ENCODE measurements at places on chromosomes 4 and X.

DNA sequence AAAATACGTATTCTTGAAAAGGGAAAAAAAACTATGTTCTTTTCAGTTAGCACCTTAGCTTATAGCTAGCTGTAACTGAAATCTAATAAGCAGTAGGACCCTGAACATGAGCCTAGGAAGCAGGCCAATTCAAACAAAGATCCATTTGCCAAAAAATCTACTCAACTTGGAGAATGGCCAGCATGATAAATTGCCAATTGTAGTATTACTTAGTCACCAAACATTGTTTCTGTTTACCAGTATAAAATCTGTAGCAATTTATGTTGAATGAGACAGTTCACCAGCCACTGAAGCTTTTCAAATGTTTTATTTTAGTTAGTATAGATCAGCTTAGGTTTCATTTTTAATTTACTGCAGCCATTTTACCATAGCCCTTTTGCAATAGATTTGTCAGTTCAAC is 323.6 kb upstream of the DIPK2B start:
- no peak for DNase-seq

- no peak for DNase-seq
Measured at GRCh38 chrX:63513825-63514568, 162.9 kb upstream of the SPIN4 start.

GRCh38 chr4:7529368-7530080 is 94.8 kb upstream of the PSAPL1 start:
- DNase-seq: no peak

GRCh38 chr4:46933686-46934085 is 24.6 kb upstream of the COX7B2 start:
- no peak for DNase-seq

DNA sequence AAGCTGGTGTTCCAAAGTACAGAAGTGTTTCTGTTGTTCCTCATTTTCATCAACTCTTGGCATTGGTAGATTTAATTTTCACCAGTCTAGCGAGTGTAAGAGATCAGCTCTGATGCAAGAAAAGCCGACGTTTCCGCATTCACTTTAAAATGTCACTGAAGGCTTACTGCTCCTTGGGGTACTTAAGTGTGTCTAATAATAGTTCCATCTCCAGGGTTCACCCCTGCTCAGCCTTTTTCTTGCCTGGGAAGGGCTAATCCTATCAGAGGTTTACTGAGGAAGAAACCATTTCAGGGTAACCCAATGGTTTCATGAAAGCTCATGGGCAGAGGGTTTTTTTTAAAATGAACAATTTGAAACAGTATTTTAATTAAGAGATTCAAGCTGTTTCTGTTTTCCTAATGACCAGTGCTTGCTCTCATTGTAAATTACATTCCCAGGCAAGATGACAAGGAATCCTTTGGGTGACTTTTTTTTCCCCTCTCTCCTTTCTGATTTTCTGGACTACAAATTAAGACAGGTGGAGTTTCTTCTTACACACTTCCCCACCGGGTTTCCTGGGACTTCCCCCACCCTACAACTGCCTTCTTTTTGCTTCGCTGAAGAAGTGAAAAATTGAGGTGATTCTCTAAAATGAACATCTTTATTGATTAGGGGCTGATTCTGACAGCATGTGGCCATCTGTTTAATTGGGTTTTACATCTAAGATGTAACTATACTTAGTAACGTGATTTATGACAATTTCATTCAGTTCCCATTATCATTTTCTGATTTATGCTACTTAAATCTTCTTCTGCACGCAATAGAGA is 78.7 kb upstream of the CBLL2 start:
- DNase-seq: no peak

GRCh38 chrX:105315248-105315647 is 94.8 kb upstream of the TEX13A start:
- DNase-seq: no peak

DNA sequence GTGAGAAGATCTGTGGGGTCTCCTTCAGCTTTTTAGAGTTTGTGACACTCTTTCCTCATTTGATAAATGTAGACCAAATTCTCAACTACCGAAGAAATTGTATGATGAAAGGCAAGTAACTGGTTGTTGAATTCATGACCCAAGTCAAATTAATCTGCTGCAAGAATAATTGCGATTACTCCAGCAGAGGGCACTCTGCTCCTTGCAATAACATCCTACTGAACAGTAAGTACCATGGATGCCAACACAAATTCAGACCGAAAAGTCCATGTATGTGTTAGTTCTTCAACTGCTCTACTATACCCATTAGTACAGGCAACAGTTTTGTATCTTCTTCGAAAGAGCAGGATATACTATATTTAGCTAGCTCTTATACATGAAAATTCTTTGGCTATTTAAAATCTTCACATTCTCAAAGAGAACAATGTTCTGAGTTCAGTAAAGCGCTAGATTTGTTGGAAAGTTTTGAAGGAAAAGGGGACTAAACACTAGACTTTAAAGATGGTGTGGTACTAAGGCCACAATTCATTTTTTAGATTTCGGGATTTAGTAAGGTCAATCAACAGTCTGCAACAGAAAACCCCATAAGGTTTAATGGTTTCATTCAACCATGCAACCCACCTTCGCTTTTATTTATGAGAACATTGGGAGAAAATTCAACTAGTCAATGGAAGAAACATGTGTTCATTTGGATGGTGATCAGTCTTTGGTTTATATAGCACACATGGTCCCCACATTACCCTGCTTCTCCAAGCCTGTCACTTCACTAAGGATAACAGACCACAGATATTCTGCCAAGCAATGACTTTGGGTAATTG is 105.4 kb upstream of the TBC1D9 start:
- peak; percentile 6 for DNase-seq

- DNase-seq: no peak
Measured at GRCh38 chr4:109989618-109990017, 76.9 kb downstream of the EGF start.

DNA sequence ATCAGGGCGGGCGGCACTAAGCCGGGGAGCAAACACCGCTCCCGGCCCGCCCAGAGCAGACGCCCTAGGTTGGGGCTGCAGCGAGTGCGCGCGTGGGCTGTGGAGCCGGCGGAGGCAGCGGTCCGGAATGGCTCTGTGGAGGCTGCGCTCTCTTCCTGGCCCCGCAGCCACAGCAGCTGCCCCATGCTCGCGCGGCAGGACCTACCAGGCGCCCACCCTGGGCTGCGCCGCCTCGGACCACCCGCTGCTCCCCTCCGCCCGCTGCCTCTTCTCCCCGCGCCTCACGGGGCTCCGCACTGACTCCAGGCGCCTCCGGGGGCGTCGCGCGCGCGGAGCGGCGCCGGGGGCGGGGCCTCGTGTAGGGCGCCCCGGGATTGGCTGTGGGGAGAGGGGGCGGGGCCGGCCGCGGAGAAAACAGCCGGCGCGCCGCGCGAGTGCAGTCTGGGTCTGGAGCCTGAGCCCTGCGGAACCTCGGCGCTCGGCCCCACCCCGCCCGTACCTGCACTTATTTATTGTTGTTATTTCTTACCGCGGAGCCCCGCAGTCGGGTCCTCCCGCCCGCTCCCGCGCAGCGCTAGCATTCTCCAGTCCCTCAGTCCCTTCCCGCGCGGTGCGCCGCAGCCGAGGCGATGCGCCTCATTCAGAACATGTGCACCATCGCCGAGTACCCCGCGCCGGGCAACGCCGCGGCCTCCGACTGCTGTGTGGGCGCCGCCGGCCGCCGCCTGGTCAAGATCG is at the start of gene RASL11B:
TSS of gene RASL11B (plus strand) at position 439 of the 738 bp plus-strand sequence. CDS start at position 630, 191 bp downstream.
- peak; percentile 86 for DNase-seq

- no peak for DNase-seq
Measured at GRCh38 chr4:85778632-85779131, 303.7 kb downstream of the ARHGAP24 start.

DNA sequence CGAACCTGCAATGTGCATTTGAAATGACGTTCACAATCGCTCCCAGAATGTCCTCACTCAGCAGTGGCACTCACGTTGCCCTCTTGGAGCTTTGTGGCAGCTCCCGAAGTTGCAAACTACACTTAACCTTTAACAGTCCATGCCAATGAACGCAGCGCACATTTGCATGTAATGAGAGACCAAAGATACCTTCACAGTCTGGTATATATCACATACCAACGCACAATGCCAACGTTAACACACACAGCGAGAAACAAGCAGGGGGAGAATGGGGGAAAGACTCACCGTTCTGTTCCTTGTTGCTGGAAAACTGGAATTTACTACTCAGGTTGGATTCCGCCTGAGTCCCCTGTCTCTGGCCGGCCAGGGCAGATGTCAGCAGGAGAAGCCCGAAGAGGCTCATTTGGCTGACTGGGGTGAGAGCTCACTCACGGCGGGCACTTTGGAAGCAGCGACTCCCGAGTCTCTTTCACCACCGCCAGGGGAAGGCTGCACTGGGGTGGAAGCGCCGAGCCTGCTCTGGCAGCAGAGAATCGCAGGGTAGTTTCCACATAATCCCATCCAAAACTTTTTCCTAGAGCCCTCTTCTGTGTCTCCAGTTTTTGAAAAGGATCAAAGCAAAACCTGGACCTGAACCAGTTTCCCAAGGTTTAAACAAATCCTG is 966 bp downstream of the PDGFC start:
- DNase-seq: no peak

- DNase-seq: no peak
Measured at GRCh38 chr4:133555671-133556070, 406.6 kb downstream of the PCDH10 start.

DNA sequence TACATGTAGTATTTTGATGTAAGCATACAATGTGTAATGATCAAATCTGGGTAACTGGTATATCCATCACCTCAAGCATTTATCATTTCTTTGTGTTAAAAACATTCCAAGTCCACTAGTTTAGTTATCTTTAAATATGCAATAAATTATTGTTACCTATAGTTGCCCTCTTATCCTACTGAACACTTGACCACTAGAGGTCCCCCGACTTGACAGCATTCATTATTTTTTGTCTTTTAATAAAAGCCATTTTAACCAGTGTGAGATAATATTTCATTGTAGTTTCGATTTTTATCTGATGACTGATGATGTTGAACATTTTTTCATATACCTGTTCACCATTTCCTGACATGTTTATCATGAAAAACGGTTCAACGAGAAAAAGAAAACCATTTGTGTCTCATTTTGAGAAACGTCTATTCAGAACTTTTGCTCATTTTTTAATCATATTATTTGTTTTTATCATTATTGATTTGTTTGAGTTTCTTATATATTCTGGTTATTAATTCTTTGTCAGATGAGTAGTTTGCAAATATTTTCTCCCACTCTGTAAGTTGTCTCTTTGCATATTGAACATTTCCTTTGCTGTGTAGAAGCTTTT is 199.0 kb upstream of the CXXC4 start:
- DNase-seq: no peak

GRCh38 chr4:68951806-68952585 is 392 bp upstream of the UGT2A3 start:
- DNase-seq: no peak

- peak; percentile 92 for DNase-seq
Measured at GRCh38 chr4:47914220-47914925, at the start of gene NFXL1. TSS of gene NFXL1 (minus strand) at chr4:47914583. CDS start at chr4:47914203, 380 bp downstream.

GRCh38 chrX:34560180-34560579 is 96.9 kb downstream of the TMEM47 start:
- DNase-seq: no peak

DNA sequence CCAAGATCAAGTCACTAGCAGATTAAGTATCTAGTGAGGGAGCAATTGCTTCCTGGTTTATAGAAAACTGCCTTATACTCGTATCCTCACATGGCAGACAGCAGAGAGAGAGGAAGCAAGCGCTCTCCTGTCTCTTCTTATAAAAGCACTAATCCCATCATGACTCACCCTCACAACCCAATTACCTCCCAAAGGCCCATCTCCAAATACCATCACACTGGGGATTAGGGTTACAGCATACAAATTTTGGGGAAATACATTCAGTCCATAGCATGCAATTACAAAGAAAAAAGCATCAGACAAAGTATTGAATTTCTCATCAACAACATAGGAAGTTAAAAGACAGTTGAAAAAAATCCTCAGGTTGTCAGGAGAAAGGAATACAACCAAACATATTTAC is 292.6 kb downstream of the IQCM start:
- DNase-seq: no peak

GRCh38 chrX:8141896-8142295 is 29.2 kb downstream of the VCX2 start:
- DNase-seq: no peak

DNA sequence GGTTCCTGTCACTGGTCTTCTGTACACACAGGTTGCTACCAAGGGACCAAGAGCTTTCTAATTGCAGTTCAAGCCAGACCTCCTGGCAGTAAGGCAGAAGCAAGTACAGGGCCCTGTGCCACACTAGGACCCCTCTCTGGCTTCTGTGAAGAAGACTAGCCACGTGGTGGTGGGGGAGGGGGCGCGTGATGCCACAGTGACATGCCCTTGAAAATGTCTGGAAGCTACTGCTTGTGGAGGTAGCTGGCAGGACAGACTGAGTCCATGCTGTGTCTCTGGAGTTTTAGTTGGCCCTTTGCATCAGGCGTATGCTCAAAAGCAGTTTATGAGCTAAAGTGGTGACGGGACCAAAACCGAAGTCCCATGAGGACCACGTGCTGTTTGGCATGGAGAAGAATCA is 50.9 kb downstream of the RTL5 start:
- no peak for DNase-seq

GRCh38 chr4:99403380-99404184 is 31.6 kb downstream of the ADH7 start:
- no peak for DNase-seq

GRCh38 chrX:40945361-40945713 is 139.9 kb upstream of the USP9X start:
- DNase-seq: no peak

DNA sequence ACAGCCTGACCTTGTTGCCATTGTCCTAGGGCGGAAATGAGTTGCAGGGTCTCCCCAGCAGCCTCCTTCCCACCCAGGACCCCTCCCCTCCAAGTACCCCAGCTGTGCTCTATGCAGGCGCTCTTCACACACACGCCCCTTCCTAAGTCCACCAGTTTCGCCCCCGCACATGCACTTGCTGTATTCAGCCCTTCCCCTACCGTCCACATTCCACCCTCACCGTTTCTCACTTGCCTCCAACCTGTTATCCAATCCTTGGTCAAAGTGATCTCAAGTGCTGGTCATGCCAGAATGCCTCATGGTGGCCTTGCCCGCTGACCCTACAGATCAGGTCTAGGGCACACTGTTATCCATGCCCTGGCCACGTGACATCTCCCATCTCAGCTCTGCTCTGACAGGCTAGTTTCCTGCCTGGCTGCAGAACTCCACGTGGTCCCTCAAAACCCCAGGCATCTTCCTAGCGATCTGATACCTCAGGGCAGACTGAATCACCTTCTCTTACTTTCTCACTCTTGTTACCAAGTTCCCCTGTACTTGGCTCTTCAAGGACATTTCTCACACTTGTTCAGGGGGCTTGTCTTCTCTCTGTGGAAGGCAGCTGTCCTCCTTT is 39.7 kb downstream of the NSG1 start:
- DNase-seq: no peak

DNA sequence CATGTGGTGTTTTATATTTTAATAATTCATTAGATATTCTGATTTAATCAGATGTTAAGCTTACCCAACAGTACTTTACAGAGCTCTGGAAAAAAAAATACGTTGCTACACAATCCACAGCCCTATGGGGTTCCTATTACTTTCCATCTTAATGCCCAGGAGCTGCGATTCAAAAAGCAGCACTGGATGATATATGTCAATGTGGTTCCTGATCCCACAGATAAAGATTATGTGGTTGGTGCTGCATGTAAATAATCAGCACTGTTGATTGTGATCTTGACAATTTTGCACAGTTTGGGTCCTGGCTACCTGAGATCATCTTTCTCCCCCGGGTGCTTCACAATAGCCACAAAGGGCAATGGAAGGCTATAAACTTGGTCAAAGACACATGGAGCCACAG is 72.7 kb upstream of the DCLK2 start:
- DNase-seq: no peak

- no peak for DNase-seq
Measured at GRCh38 chr4:158766434-158767044, 2.3 kb upstream of the FNIP2 start.

Measured in stimulated activated CD4-positive, alpha-beta T cell treated with anti-CD3 and anti-CD28 coated beads, Interleukin-1b, Interleukin-23, amount 100 ng/mL, for 4 hours (primary cell).